ENCODE measurements at places on chromosomes 4 and X.

- no peak for DNase-seq
Measured at GRCh38 chr4:82618103-82618720, 56.4 kb upstream of the TMEM150C start.

- no peak for DNase-seq
Measured at GRCh38 chr4:174248407-174248806, 35.1 kb downstream of the FBXO8 start.

DNA sequence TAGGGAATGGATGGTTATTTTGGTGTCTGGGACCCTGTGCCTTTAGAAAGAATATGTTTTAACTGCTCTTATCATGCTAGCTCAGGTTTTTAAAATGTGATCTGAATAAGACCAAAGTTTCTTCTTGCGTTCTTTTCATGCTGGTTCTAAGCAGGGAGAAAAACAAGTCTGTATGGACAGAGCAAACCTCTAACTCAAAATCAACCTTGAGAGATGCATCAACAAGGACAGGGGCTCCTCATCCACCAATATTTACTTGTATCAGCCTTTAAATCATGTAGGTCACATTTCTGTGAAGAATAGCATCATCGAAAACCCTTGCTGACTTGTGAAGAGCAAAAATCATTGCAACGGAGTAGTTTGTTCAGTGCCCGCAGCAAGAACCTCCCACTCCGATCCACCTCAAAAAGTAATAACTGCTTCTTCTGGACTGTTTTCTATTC lies 1.2 kb downstream of the ATP10D start:
- DNase-seq = no peak

DNA sequence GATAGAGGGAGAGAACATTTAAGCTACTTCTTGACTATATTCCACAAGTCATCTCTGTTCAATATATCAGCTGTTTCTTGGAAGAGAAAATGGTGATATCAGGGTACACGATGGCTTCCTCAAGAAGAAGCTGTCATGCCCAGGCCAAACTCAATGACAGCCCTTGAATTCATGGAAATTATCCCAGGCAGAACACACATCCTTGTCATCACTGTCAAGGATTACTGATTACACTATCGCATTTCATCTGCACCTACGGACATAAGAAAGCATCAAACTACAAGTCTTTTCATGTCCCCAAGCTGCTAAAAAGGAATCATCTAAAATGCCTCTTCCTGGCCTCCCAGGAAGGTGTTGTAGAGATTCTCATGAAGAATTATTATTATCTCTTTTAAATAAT lies 165.2 kb upstream of the SLC7A11 start:
- DNase-seq = no peak
